ENCODE measurements at places on chromosomes 4 and X. TPM values are rescaled to one million over a fixed set of nuclear protein-coding genes. Genes with fewer than 3 reads are reported as not detected.

The HS6ST2 gene
- 23.9 TPM for total RNA-seq

The ANXA3 gene
- 260 TPM for total RNA-seq

The NDST3 gene
- not detected for total RNA-seq

The PAGE2 gene
- not detected for total RNA-seq

The PF4V1 gene
- total RNA-seq, result not detected

The MAGEA9B gene
- not detected for total RNA-seq

The CCKAR gene
- not detected for total RNA-seq

The COX7B2 gene
- not detected for total RNA-seq

The AKAP4 gene
- not detected for total RNA-seq

The SPATA4 gene
- 0.21 TPM for total RNA-seq

The BCLAF3 gene
- total RNA-seq, result 9.6 TPM

The GEMIN8 gene
- total RNA-seq, result 24.6 TPM

The DLG3 gene
- 20.1 TPM for total RNA-seq

The ZCCHC18 gene
- not detected for total RNA-seq

The MAGEA4 gene
- total RNA-seq, result not detected

The PCYT1B gene
- total RNA-seq, result not detected

The C1QTNF7 gene
- not detected for total RNA-seq

The VSIG4 gene
- not detected for total RNA-seq

The MAPK10 gene
- 4.7 TPM for total RNA-seq

The ETDA gene
- not detected for total RNA-seq

The CXCL9 gene
- total RNA-seq, result not detected

The CLCN5 gene
- total RNA-seq, result 4.9 TPM

The CLNK gene
- total RNA-seq, result not detected

The ACE2 gene
- not detected for total RNA-seq

The DGKK gene
- not detected for total RNA-seq

The TMEM47 gene
- 1.6 TPM for total RNA-seq

The C4orf50 gene
- not detected for total RNA-seq

The MAGEA10 gene
- total RNA-seq, result not detected

The BEND2 gene
- not detected for total RNA-seq

The XAGE3 gene
- total RNA-seq, result not detected

The PCSK1N gene
- 6.3 TPM for total RNA-seq

The UBQLN2 gene
- 18.0 TPM for total RNA-seq

The SCRG1 gene
- not detected for total RNA-seq

The RIBC1 gene
- 1.0 TPM for total RNA-seq

The TRIM60 gene
- not detected for total RNA-seq

The MGARP gene
- not detected for total RNA-seq

The FAM9B gene
- total RNA-seq, result 0.40 TPM

The CXCR3 gene
- total RNA-seq, result not detected

The ABCG2 gene
- total RNA-seq, result 0.12 TPM

The MTMR1 gene
- 24.7 TPM for total RNA-seq

The ITM2A gene
- total RNA-seq, result not detected

The PORCN gene
- 29.2 TPM for total RNA-seq

The CCDC149 gene
- total RNA-seq, result 15.4 TPM

The USP46 gene
- 16.8 TPM for total RNA-seq

The NKX3-2 gene
- 0.42 TPM for total RNA-seq

The TTC29 gene
- not detected for total RNA-seq

The PDE6B gene
- total RNA-seq, result not detected

The RHOXF1 gene
- not detected for total RNA-seq

The DMRTC1 gene
- total RNA-seq, result not detected
